ENCODE measurements at places on chromosomes 11 and 22. TPM values are rescaled to one million over a fixed set of nuclear protein-coding genes. Genes with fewer than 3 reads are reported as not detected.

- peak; percentile 59 for DNase-seq
These were observed 2.1 kb downstream of the WEE1 start for GRCh38 chr11:9575260-9576240.

SLC17A6 gene
- not detected for total RNA-seq

DNA sequence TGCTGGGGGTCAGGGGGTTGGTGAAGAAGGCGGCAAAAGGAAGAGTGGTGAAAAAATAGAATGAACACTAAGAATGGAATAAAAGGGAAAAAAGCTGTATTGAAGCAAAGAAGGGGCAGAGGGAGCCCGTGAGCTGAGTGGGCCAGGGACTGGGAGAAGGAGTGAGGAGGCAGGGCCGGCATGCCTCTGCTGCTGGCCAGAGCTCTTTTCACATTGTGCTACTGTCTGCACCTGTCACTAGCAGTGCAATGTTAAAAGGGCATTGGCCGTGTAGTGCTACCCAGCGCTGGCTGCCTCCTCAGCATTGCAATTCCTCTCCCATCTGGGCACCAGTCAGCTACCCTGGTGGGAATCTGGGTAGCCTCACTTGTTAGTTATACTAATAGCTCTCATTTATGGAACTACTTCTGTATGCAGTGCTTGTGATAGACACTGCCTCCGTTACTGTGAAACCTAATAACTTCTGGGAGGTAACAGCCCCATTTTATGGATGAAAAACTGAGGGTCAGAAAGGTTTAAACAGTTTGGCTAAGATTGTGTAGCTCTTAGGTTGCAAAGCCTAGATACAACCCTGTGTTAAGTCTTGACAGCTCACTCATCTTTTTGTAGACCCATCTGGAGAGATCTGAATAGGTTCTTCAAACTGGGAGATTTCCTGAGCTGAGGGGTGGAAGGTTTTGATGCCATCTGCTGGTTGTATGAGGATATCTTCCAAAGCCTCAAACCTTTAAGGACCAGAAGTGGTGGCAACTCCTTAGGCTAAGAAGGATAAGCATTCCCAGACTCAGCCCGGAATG, 8.5 kb downstream of the YPEL4 start:
- DNase-seq: peak; percentile 32

GRCh38 chr11:104546501-104546900, 351.8 kb downstream of the CASP12 start:
- no peak for DNase-seq

RTN4RL2 gene
- total RNA-seq: 1.9 TPM

ASCL3 gene
- not detected for total RNA-seq

DNA sequence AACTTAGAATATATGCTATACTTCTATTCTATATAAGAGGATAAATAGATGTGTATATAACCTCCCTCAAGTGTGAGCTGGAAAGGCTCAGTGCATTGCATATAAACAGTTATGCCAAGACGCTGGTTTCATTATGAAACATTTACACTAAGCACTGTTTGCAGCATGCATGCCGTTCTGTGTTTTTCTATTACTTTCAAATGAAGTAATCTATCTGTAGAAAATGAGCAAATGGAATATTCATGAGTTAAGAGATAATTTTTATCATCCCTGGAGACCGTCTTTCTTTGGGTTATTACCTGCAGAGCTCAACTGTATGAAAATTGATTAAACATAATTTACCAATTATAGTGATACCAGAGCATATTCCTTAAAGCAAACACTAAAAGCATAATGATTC, 925.7 kb upstream of the CCDC90B start:
- no peak for DNase-seq

CABP7 gene
- total RNA-seq: not detected

DNA sequence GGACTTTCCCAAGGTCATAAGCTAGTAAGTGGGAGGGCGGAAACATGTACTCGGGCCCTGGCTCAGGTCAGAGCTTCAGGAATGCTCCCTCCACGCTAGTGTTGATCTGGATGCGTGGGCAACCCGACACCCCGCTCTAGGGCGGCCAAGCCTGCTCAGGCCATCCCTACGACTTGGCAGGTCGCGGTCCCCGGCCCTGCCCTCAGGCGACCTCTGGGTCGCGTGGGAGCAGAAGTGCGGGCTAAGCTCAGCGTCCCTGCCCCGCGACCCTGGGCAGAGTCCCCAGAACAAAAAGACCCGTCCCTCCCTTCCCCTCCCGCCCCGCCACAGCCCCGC, 781 bp upstream of the TEF start:
- peak; percentile 85 for DNase-seq

TMEM121B gene
- 0.97 TPM for total RNA-seq

SEZ6L gene
- 0.13 TPM for total RNA-seq

GRCh38 chr11:3041699-3042441, 15.4 kb downstream of the CARS1 start:
- DNase-seq: peak; percentile 65

GRCh38 chr11:17651681-17652080, 67.7 kb upstream of the MYOD1 start:
- DNase-seq: no peak

SCGB1A1 gene
- not detected for total RNA-seq

GRCh38 chr11:55503449-55503848, 50.8 kb upstream of the OR4C15 start:
- no peak for DNase-seq

GRCh38 chr11:77082838-77083565, 16.2 kb downstream of the CAPN5 start:
- DNase-seq: peak; percentile 79

DNA sequence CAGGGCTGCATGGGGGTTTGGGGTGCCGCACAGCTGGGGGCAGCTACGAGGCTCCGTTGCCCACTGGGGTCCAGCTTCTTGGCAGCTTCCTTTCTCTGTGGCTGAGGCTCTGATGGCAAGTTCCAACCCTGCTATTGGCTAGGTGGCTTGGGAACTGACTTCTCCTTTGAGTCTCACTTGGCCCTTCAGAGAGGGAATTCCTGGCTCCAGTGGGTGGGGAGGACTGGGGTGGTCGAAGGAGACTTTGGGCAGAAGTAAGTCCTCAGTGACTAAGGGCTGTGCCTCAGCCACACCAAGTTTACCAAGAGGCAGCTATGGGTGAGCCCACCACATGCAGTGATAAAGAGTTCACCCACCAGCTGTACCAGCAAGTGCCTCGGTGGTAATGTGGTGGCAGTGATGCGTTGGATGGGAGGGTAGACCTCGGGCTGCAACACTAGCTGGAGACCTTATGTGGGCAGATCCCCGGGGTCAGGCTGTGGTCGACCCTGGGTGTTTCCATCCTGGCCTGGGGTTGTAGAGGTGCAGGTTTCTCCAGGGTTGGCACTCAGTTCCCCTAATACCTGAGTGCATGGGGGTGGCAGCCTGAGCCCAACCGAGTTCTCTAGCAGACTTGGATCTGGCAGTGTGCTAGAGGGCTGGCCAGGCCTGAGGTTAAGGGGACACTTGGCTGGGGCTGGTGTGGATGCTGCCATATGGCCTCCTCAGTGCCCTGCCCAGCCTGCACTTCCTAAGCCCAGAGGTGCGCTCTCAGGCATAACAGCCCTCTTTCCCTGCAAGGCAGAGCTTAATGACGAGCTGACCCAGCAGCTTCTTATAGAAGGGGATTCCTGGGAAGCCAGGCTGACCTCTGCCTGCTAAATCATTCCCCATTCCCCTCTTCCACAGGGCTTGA, 197.0 kb upstream of the CADM1 start:
- no peak for DNase-seq

GRCh38 chr11:117145393-117145761, 1.3 kb downstream of the PAFAH1B2 start:
- DNase-seq: no peak

MYOD1 gene
- total RNA-seq: not detected

DNA sequence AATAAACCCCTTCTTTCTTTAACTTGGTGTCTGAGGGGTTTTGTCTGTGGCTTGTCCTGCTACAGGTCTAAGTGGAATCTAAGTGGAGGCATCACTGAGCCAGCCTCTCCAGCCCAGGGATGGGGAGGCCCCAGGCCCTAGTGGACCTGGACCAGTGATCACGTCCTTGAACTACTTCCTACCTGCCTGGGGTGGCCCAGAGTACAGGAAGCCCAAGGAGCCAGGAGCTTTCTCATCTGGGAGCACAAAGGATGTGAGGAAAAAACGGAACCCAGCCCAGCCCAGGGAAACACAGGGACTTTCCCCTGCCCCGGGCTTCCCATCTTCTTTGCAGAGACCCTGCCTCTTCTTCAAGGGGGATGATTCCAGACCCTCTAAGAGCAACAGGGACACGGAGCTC, 3.5 kb upstream of the CD5 start:
- no peak for DNase-seq

GRCh38 chr11:18714443-18714780, 11.6 kb downstream of the IGSF22 start:
- DNase-seq: no peak

DNA sequence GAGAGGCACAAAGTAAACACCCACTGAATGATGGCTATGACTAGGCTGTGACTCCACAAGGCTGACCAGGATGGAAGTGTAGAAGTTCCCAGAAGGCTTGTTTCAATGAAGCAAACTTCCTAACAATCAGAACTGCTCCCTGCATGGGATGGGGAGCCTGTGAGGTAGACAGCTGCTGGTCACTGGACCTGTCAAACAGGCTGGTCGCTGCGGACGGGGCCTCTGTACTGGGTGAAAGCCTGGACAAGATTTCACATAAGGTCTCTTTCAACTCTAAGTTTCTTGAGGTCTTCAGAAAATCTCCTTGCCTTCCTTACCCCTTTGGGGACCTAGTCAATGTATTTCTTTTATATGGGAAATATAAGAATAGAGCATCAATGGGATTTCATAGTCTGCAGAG, 438.2 kb downstream of the BUD13 start:
- no peak for DNase-seq

DNA sequence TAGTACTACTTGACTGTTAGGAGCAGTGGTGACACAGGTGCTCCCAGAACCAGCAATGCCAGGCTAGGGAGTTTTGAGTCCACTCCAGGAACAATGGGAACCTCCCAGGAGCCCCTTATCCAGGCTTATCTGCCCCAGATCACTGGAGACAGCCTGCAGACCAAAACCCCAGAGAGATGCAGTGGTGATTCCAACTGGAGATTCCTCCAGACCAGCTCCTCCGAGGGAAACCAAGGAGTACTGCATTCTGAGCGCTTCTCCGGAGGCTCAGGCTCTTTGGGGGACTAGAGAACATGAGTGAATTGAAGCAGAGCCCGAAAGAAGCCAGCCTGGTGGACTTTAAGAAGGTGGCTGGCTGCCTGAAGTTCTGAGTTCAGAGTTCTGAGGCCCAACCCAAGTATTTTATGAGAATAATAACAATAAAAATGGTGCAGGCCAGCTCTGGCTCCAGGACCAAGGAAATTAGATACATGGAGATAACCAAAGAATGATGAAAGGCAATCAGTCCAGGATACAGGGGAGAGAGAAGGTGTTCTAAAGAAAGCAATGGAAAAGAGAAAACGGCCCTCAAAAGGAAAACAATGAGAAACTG, 1.3 kb upstream of the TMEM25 start:
- no peak for DNase-seq

GRCh38 chr11:91394727-91395414, 829.7 kb upstream of the FAT3 start:
- DNase-seq: no peak

- peak; percentile 64 for DNase-seq
These were observed 90.6 kb downstream of the RPS6KA4 start for GRCh38 chr11:64449381-64450167.

PKDREJ gene
- 0.13 TPM for total RNA-seq

DNA sequence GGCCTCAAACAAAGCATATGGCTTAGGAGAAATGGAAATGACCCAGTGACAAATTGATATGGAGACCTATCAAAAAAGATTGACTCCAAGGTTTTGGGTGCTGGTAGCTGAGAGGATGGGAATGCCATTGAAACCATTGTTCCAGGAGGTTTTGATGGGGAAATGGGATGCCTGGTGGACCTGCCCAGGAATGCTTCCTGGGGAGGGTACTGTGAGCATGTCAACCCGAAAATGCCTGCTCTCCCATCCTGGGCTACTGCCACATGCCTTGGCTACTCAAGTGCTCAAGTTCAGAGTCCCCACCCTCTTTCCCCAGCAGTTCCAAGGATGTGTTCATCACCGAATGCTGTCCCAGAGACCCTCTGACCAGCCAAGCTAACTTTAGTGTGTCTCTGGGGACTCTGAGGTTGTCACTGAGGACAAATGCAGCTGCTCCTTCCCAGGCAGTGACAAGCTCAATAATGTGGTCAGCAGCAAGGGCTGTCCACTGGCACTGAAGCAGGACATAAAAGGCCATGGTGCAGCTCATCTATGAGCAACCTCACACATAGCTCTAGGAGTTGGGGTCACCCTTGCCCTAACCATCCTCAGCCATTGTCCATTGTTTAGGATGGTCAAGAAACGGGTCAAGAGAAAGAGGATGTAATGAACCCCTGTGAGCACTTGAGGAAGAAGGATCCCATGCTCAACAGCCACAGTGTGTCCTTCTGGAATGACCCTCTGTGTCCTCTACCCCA, 83.7 kb downstream of the TRIM29 start:
- no peak for DNase-seq

- DNase-seq: no peak
These were observed 31.6 kb downstream of the SLC36A4 start for GRCh38 chr11:93166194-93166593.

ARHGAP20 gene
- 2.5 TPM for total RNA-seq

DNA sequence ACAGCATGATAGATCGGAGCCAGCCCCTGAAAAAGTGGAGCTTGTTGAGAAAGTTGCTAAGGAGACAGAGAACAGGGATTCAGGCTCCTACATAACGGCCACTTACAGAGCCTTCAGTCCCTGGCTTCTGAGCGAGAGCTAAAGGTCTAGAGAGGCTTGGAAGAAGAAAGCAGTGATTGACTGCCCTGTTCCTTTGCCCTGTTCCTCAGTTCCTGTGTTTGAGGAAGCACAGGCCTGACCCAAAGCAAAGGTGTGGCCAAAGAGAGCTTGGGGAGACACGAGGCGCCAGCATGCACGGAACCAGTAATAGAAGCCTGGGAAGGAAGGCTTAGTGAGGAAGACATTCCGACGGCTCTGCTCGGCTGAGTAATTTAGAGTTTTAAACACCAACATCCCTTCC, 74.1 kb upstream of the CSNK2A3 start:
- no peak for DNase-seq

Measured in left cardiac atrium (tissue), 4 donors.